Fibroblast of skin of abdomen (primary cell): ENCODE measurements at places on chromosomes 5 and 9.

DNA sequence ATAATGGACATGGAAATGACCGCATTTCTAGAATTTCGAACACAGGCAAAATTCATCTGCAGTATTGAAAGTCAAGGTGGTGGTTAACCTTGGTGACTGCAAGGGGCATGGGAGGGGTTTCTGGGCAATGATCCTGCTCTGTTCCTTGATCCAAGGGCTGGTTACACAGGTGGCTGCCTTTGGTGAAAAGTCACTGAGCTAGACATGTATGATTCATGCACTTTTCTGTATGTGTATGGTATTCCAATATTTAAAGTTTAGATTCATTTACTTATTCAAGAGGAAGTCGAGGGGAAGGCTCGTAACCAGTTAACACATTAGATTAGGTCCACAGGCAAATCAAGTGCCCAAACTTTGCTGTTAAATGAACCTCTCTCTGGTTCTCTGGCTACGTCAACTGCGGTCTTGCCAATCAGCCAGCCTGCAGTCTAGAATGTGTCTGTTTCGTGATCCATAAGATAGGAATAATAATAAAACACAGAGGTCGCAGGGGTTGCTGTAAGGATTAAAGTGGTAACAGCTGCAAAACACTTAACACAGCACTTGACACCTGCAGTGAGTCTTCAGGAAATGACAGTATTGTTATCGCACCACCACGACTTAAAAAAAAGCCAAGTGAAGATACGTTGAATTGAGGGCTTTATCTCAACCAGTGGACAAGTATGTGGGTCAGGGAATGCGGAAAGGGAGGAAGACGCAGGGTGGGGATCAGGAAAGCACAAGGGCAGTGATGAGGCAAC lies 92.5 kb downstream of the TLE1 start:
- no peak for DNase-seq

DNA sequence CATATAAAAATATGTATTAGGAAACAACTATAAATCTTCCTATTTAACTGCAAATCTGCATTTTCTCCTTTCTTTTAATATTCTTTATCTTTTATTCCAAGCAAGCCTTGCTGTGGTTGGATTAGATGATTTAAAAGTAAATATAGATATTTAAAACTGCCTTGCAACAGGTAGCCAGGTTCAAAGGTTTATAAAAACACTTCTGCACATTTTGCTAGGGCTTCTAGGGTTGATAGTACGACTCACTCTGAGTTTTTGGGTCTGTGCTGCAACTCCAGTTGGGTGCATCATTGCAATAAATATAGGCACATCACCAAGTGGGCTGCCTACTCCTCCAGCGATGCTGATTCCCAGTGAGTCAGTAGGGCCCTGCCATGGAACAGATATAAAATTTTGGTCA lies 167.7 kb downstream of the MPDZ start:
- no peak for DNase-seq

DNA sequence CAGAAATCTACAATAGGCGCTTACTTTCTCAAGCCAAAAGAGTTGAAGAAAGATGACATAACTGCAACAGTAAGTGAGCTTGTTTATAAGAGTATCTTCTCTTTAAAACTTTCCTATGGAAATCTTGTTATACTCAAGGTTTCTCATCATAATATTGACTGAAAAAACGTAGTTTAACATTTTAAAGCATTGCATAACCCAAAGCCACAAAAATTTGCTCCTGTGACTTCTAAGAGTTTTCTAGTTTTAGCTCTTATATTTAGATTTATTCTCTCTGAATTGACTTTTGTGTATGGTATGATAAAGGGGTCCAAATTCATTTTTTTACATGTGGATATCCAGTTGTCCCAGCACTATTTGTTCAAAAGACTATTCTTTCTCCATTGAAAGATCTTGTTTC lies 15.2 kb downstream of the WDR36 start:
- DNase-seq = no peak

GRCh38 chr5:174872271-174872670 lies 147.9 kb downstream of the MSX2 start:
- DNase-seq = no peak

DNA sequence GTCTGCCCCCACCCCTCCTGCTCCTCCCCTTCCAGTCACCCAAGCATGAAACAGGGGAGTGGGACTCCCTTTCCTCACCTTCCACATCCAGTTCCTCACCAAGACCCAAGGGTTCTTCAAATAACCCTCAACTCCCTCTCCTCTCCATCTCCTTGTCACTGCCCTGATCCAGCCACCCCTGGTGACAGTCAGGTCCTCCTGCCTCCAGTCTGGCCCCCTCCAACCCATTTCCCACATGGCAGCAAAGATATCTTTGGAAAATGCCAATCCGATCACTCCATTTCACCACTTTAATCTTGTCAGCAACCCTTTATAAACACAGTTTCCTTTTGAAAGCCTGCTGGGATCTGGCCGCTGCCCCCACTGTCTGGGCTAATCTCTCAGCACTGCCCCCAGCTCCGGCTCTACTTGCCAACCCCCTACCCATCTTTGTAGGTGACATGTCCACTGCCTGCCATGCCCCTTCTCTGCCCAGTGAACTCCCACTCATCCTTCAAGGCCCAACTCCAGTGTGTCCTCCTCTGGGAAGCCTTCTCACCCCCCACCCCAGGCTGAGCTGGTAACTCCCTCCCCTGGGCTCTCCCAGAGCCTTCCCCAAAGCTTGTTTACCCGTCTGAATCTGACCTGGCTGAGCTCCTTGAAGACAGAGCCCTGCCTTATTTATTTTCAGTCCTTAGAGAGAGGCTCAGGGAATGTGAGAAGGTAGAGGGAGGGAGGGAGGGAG lies 781 bp upstream of the MYOZ3 start:
- DNase-seq = no peak

- no peak for DNase-seq
These were observed 27.6 kb upstream of the NREP start for GRCh38 chr5:111784491-111785181.

- no peak for DNase-seq
These were observed 2.3 kb downstream of the TPRN start for GRCh38 chr9:137198051-137198901.

- DNase-seq = no peak
These were observed 122.1 kb downstream of the SNX18 start for GRCh38 chr5:54639621-54640020.

- peak; percentile 97 for DNase-seq
These were observed 24.4 kb downstream of the RNF145 start for GRCh38 chr5:159184858-159185381.

DNA sequence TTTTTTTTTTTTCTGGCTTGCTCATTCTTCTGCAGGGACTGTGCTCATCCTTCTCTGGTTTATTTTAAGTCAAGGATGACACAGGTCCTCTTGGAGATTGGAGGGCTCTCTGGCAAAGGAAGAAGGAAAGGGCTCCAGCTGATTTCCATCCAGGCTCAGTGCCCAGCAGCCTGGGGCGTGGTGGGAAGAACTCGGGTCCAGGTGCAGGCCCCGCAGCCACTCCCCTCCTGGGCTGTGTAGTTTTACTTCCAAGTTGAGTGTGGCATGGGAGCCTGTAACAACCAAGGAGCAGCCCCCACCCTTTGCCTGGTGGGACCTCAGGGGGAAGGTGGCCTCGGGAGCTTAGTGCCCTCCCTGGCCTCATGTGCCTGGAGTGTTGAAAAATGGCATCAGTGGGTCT lies 58.9 kb downstream of the ANKRD33B start:
- DNase-seq = no peak

DNA sequence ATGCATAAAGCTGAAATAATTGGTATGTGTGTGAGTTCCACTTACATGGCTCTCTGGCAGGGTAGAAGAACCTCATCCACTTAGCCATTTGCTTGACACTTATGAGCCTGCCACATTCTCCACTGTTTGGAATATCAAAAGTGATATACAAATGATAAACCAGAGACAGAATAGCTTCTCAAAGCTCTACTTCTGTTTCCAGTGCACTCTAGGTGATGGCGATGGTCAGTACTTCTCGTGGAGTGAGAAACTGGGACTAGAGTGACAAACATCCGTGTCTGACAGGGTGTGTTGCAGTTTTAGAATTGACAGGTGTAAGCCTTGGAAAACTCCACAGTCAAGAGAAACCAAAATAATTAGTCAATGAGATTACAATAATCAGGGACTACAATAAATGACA lies 935.8 kb upstream of the TYRP1 start:
- no peak for DNase-seq

- DNase-seq = no peak
These were observed 4.0 kb upstream of the TNPO1 start for GRCh38 chr5:72812488-72812887.

DNA sequence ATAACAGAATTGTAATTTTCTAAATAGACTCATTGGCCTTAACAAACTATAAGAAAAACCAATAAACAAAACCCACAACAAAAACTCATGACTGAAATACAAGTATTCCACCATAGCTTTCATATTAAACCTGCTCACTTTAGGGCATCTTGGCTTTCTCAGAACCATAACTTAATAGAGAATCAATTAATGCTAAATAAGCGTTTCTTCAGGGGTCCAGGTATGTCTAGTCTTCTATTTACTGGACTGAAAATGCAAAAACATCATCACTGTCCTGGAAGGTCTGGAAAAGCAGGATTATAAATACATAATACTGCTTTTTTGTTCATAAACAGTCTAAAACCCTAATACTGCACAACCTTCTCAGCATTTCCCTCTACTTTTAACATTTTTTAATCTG lies 6.2 kb upstream of the SMIM27 start:
- no peak for DNase-seq

DNA sequence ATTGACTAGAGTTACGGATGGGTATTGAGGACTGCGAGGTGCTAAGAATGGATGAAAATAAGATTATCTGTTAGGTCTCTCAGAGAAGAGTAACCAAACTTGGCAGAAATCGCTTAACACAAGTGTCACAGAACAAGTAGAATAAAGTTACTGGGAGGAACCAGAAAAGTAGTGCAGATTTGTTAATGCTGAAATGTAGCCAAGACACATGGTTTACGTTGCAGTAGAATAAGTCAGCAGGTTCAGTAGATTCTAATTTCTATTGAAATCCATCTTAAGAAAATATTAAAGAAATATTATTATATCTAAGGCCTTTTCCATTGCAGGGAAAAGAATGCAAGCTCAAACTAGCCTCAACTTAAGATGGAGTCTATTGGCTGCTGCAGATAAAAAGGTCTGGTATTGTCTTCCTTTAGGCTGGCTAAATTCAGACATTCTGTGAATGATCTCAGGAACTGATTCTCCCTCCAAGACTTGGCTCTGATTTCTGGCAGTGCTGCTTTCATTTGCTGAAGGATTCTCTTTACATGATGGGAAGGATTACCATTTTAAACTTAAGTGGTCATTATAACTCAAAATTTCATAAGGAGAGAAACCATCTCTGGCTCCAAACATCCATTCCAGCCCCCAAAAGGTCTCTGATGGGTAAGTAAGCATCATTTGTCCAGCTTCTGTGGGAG lies 314.9 kb downstream of the MARCHF11 start:
- DNase-seq = no peak

DNA sequence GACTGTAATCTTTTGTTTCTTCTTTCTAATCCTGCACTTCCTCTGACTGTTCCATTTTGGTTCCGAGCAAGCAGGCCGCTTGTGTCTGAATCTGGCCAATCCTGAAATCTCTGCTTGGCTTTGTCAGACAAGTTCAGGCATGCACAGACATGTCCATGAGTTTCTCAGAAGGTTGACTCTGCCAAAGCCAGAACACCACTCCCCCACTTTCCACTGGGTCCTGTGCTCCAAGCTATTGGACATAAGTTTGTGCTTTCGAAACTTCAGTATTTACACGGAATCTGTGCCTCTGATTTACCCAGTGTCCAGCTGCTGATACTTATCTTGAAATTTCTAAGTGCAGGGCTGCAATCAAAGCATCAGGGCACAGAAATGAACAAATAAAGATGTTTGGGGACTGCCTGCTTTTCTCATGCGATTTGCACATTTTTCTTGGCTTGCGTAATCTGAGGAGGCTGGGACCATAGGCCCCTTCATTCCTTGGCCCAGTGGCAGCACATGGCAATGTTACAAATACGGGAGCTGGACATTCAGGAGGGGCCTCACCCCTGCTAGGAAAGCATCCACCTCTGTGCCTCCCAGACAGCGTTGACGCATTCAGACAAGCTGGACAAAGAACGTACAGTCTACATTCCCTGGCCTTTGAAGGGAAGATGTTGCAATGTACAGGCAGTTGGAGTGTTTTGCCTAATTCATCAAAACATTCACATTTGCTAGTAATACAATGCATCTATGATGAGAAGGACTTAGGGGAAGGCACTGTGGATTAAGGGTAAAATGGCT lies 209.2 kb upstream of the PAPPA start:
- DNase-seq = peak; percentile 100

- DNase-seq = no peak
These were observed 20.4 kb upstream of the PAPPA start for GRCh38 chr9:116133163-116133562.

DNA sequence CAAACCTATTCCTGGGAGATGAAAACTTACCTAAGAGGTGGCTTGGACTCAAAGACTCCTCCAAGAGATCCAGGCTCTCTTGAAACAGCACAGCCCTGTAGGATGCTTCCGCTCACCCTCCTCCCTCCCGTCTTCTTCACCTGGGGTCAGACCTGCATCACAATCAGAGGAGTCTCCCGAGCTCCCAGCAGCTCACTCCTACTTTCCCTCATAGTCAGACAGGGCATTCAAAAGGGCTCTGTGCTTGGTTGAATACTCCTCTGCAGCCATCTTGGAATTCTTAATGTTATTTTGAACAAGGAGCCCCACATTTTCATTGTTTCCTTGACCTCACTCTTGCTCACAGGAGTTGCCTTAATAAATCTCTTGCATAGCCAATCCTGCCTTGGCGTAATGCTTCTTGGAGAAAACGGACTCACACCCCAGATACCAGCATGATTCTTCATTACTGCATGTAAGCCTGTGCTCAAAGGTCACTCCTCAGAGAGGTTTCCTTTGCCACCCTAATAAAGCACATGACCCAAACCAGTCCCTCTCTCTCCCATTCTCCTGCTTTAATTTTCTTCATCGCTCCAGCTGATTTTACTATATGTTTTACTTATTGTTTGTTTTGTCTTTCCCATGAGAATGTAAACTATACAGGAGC lies 47.1 kb upstream of the IFNK start:
- DNase-seq = no peak

- DNase-seq = no peak
These were observed 619.1 kb upstream of the DAB2 start for GRCh38 chr5:40043916-40044315.

- no peak for DNase-seq
These were observed 10.4 kb downstream of the ABLIM3 start for GRCh38 chr5:149151717-149152116.

- DNase-seq = no peak
These were observed 1.0 kb downstream of the NAIF1 start for GRCh38 chr9:128065907-128066712.

- DNase-seq = peak; percentile 38
These were observed 24.8 kb upstream of the HNRNPA0 start for GRCh38 chr5:137778772-137779564.

- DNase-seq = peak; percentile 73
These were observed 12.8 kb upstream of the TYRP1 start for GRCh38 chr9:12680341-12680740.

- DNase-seq = no peak
These were observed 20.4 kb upstream of the CEP72 start for GRCh38 chr5:591746-592145.

- no peak for DNase-seq
These were observed 15.0 kb downstream of the FGD3 start for GRCh38 chr9:92962303-92962649.

- DNase-seq = no peak
These were observed 127.7 kb downstream of the DIRAS2 start for GRCh38 chr9:90514877-90515276.

GRCh38 chr9:95516734-95517558 lies at the start of gene PTCH1:
TSS of gene PTCH1 (minus strand) at chr9:95516971.
- peak; percentile 54 for DNase-seq
